ENCODE measurements at places on chromosomes 5 and 9.

- DNase-seq = no peak
Measured at GRCh38 chr5:129460936-129461710, 1.0 kb downstream of the ADAMTS19 start.

DNA sequence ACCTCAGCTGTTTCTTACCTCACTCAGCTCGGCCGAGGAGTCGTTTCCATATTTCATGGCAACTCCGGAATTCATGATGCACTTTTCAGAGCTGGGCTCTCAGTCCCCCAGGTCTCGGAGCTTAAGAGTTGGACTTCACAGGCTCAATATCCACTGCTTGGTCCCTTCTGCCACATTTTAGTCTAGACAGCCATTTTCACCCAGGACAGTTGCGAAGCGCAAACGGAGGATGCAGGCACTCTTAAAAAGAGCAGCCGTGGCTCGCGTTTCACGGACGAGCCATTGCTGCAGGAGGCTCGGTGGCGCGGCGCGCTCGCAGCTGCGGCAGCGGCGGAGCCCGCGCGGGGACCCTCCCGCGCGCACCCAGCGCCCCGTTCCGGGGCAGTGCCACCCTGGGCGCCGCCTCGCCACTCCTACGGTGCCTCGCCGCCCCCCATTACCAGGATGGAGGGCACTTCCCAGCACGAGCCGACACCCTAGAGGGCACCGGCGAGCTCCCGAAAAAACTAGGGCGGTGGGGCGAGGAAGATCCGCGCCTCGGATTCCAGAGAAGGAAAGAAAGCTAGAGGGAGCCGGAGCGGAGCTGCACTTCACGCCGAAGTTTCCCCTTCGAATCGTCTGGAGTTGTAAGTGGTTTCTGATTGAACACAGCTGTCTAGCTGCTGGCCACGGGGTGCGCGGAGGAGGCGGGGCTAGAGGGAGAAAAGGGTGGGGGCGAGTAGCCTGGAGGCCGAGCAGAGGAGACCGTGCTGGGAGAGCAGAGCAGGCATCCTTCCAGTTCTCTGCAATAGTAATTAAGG lies 140.3 kb downstream of the TSSK1B start:
- peak; percentile 58 for DNase-seq

DNA sequence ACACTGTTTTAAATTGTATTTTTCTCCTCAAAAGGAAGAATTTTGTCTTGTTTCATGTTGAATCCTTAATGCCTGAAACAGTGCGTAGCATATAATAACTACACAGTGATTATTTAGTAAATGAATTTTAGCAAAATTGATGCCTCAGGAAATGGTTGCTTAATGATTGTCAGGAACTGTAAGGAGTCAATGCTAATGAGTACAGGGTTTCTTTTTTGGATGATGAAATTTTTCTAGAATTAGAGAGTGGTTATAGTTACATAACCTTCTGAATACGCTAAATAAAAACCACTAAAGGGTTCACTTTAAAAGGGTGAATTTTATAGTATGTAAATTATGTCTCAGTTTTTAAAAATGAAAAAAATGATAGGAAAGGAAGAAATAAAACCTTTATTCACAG lies 14.9 kb downstream of the FAM151B start:
- no peak for DNase-seq

DNA sequence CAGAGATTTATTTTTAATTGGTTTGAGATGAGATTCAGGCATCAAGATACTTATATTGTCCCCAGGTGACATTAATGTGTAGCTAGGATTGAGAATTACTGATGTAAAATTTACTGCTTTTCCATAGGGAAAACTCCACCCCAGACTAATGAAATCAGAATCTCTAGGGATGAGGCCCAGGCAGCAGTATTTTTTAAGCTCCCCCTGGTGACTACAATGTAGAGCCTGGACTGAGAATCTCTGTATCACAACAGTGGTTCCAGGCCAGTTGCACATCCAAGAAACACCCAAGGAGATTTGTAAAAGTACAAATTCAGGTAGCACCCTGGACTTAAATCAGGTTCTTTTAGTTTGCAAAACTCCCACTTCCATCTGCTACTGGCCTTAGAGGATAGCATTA lies 185.7 kb downstream of the MARCHF11 start:
- no peak for DNase-seq

DNA sequence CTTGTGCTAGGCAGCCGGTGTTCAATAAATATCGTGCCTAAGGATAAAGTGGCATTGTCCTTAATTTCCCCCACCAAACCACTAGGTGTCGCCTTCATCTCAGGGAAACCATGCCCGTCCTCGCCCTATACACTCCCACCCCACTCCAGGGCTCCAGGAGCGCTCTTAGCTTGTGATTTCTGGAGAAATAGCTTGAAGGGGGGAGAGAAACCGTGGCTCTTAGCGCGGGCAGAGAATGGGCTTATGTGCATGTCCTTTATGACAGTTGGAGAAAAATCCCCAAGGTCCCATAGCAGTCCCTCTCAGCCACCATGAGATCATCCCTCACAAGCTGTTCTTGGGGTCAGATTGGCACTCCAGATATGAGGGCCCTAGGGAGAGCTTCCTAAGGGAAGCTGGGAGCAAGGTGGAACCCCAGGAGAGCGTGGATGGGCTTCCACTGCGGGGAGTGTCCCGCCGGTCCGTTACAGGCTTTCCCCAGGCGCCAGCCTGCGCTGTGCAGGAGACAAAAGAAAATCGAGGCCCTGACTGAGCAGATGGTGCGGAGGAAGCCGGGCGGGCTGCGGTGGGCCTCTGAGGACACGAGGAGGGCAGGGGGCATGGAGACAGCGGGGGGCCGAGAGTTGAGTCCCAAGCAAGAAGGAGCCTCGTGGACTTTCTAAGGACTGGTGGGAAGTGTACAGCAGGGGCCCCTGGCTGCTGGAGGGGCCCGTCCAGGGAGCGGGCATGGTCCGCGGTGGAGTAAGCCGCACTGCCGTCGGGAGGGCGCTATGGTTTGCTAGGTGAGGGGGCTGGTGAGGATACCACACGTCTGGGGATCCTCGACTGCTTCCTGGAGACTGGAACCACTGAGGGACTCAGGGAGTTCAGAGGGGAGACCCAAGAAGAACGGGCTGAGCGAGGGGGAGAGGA lies 750 bp upstream of the NPR2 start:
- DNase-seq = peak; percentile 44

GRCh38 chr5:64457846-64458245 lies 48.0 kb upstream of the RGS7BP start:
- DNase-seq = no peak

GRCh38 chr9:21252721-21253547 lies 13.1 kb upstream of the IFNA14 start:
- DNase-seq = no peak

DNA sequence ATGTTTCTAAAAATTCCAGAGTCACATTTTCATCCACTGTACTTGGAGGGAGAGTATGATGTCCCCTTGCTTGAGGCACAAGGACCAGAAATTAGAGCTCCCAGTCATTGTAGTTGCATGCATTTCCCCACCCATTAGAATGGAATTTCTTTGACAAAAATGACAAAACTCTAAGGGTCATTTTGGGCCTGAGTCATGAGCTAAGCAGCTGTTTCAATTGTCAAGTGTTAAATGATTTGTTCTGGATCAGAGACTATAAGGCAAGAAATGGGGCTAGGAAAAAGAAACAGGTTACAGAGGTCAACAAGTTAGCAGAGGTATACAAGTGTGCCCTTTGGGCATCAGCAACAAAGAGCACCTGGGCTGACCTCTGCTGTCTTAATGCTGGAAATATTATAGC lies 131.2 kb upstream of the IQGAP2 start:
- no peak for DNase-seq

All from CD4-positive, CD25-positive, alpha-beta regulatory T cell (primary cell).